Suppressor macrophage treated with lipopolysaccharide for 4 hours (primary cell): ENCODE measurements at places on chromosomes 7 and 10.

DNA sequence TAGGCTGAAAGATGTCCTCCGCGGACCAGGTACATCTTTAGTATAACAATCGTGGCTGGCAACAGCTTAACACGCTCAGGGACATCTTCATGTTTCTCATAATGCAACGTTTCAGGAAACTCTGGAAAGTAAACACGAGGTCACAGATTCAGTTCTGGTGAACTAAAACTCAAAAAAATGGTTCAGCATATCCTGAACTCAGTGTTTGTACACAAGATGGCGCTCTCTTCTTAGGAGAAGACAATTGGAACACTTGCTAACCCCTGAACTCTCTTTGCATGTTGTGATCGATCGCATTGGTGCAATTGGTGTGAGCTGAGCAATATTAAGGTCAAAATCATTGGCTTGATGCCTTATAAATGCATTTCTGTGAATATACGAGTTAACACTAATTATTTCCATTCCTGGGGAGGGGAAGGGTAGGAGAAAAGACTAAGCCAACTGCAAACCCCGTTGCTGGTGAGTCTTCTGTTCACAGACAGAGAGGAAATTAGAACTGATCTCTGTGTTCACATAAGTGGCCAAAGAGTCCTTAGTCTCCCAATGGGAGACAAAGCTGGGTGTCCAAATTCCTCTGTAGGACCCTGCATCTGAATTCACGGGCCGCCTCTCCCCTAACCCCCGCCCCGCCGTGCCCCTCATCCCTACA, 52.6 kb upstream of the FAM180A start:
- peak; percentile 79 for DNase-seq

GRCh38 chr7:36806891-36807290, 82.6 kb upstream of the AOAH start:
- no peak for DNase-seq

DNA sequence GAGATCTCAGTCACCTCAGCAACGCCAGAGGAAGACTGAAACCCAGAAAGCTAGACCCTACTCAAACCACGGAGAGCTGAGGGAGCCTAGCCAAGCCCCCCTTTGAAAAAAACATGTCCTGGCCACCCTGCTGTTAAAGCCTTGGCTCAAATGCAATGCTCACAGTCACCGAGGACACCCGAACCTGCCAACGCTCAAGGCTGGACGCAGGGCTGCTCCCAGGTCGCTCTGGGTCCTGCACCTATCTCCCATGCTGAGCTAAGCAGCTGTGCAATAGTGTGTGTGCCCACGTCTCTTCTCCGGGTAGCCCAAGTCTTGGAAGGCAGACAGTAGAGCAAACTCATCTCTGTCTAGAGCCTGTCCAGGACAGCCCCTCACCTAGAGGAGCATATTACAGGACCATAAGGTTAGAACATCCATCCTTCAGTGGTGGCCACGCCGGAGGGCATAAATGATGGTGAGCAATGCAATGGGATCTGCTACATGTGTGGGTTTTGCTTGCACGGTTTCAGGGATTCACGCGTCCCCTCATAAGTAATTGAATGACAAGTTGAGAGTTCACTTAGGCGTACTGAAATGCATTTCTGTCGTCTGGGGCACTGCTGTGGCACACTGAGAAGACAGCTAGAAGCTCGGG, 94.2 kb upstream of the DDC start:
- no peak for DNase-seq

GRCh38 chr7:115099906-115100305, 178.0 kb downstream of the MDFIC start:
- no peak for DNase-seq

DNA sequence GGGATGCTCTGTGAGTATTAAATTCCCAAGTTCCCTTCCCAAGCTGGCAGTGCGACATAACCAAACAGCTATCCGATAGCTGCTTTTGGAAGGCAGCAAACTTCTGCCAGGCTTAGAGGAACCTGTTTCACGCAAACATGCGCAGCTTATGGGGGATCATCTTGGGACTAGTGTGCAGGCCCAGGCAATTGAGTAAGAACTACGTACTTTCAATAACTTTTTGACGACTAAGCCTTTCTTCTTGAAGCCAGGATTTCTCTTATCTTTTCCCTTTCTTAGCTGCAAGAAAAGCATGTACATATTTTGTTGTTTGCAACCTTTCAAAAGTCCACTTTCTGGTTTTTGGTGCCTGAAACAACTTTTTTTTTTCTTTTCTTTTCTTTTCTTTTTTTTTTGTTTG, 28.7 kb upstream of the SEPHS1 start:
- DNase-seq, result no peak

- DNase-seq, result peak; percentile 33
Measured at GRCh38 chr10:6347391-6347951, 144.7 kb downstream of the PFKFB3 start.

DNA sequence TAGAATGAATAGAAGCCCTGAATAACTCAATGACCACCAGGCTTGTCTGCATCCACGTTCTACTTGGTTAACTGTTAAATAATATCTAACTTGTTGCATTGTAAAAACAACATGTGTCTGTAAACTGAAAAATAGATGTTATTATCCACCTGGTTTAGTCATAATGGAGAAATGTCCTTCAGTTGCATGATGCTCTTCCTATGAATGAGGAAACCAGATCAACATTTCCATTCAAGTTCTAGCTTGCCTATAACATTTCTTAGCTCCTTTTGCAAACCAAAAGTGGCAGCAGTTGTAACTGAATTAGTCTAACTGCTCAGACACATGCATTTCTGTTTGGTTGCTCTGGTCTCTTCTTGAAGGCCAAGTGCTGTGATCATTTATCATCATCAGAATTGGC, 62.9 kb upstream of the BET1 start:
- DNase-seq, result no peak

DNA sequence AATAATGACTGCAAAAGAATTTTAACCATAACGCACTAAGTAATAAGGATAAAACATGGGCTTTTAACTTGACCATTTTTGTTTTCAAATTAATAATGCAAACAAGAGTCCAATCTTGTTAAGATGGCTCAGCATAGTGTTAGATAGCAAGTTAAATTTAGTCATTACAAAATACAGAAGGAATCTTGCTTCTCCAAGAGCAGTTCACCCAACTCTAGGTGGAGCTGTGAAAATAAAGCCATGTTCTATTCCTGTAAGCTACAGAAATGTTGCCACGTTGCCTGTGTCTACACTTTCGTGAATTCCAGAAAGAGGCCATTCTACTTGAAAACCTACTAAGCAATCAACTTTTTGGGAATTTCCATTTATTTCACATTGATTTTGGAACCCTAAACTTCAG, 191.9 kb downstream of the SFMBT2 start:
- peak; percentile 14 for DNase-seq

- no peak for DNase-seq
Measured at GRCh38 chr7:32299133-32299702, 191.0 kb downstream of the LSM5 start.
